ENCODE measurements at places on chromosomes 6 and 20.

GRCh38 chr6:170444056-170444591 lies 109.0 kb downstream of the PSMB1 start:
- DNase-seq, result peak; percentile 35

DNA sequence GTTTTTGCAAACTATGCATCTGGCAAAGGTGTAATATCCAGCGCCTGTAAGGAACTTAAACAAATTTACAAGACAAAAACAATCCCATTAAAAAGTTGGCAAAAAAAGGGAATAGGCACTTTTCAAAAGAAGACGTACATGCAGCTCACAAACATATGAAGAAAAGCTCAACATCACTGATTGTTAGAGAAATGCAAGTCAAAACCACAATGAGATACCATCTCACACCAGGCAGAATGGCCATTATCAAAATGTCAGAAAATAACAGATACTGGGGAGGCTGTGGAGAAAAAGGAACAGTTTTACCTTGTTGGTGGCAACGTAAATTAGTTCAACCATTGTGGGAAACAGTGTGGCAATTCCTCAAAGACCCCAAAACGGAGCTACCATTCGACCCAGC lies 54.2 kb downstream of the TSBP1 start:
- DNase-seq, result no peak

- DNase-seq, result no peak
Observed at GRCh38 chr6:17007749-17008148, 94.1 kb upstream of the STMND1 start.

DNA sequence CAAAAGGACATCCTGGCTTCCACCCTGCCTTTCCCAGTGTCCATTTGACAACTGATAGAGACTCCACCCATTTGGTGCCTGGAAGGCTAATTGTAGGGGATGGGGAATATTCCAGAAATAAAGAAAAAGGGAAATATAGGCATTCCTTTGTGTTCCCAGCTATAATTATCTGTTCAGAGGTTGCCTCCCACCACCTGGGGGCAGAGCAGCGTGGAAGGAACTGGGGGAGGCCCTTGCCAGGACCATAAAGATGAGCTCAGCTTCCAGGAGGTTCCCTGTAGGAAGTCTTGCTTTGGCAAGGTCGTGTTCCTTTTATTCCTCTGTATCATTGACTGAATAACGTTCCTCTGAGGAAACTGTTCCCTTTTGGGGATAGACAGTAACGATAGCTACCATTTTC lies 214.7 kb downstream of the TFAP2C start:
- no peak for DNase-seq

- peak; percentile 13 for DNase-seq
Observed at GRCh38 chr6:170243791-170244291, 47.0 kb downstream of the DLL1 start.

DNA sequence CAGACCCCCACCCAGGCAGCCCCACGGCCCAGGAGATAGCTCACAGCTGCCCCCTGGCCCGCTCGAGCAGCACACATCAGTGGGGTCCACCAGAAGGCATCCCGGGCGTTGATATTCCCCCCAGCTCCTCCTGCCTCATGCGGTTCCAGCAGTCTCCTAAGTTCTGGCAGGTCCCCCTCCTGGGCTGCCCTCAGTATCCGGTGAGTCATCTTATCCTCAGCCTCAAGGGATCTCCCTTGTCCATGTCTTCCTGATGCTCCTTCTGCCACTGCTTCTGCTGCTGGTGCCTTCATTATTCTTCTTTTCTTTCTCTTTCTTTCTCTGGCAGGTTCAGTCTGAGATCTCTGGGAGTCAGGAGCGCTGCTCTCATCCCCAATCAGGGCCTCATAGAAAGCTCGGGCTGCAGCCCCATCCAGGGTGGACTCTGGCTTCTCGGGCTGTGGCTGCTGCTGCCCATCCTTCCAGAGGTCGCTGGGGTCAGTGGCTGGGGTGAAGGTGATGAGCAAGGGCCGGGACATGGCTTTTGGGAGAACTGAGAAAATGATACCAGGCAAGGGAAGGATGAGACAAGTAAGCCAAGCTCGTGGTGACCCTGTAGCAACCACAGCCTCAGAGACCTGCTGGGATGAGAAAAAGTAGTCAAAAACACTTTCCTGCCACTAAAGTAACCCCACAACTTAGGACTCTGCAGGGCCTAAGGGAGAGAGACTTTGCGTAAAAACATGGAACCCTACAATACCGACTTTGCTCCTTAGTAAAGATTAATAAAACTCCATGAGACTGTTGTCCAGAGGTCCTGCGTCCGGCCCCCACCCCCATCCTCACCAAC lies 622 bp downstream of the GPANK1 start:
- DNase-seq, result no peak

- no peak for DNase-seq
Observed at GRCh38 chr20:52294106-52294628, 102.6 kb upstream of the ZFP64 start.

GRCh38 chr6:139473731-139474130 lies 99.3 kb upstream of the CITED2 start:
- no peak for DNase-seq

GRCh38 chr6:70668499-70668812 lies 773 bp downstream of the SMAP1 start:
- no peak for DNase-seq

DNA sequence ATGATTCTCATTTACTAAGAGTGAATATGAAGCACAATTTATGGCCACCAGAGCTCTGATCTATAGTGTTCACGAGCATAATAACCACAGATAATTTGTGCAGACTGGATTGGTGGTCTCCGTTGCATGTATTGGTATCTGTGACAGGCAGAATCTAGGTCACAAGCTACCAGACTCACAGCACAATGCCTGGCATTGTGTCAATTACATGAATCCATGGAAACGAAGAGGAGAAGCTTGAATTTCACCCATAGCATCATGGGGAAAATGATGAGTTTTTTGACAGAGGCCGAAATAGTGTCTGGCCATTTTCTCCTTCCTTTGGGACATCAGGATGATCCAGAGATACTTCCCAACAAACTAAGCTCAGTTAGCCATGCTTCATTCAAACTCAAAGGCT lies 52.3 kb upstream of the TMEM170B start:
- no peak for DNase-seq

DNA sequence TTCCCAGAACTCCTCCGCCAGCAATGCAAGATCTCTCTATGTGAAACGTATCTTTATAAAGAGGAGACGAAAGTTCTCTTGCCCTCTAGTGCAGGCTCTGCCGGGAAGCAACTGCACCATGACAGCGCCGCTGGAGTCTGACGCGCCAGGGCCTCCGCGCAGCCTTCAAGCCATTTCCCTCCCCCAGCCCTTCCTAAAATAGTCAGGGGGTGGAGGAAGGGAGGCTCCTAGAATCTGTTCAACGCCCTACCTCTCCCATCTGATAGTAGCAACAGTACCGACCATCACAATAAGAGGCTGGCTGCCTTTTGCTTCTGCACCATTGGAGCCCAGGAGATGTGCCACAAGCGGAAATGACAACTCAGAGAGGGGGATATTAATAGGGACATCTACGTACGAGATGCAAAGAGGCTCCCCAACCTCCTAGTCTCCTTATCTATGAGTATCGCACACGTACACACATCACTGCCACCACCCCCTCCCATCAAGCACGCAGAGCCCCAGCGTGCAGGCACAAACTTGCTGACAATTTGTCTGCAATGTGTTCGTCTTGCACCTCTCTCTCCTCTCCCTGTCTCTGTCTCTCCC lies 1.0 kb downstream of the SYNE1 start:
- no peak for DNase-seq

- DNase-seq, result peak; percentile 32
Observed at GRCh38 chr20:19928328-19929011, 88.7 kb upstream of the NAA20 start.

GRCh38 chr6:55895972-55896730 lies 20.8 kb upstream of the BMP5 start:
- no peak for DNase-seq

DNA sequence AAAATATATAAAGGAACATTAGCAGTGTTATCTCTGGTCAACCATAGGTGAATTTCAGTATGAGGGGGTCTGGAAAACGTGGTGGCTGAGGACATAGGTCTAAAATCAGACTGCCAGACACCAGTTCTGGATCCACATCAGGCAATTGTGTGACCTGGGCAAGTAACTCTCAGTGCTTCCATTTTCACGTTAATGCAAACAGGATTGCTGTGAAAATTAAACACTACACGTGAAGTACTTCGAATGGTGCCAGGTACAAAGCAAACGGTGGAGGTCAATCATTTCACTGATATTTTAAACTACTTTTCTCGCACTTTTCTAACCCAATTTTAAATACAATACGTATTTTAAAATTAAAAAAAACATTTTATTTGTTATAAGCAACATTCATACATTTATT lies 315.7 kb downstream of the TRDN start:
- no peak for DNase-seq

- no peak for DNase-seq
Observed at GRCh38 chr20:17430125-17430950, 100.8 kb downstream of the BFSP1 start.

DNA sequence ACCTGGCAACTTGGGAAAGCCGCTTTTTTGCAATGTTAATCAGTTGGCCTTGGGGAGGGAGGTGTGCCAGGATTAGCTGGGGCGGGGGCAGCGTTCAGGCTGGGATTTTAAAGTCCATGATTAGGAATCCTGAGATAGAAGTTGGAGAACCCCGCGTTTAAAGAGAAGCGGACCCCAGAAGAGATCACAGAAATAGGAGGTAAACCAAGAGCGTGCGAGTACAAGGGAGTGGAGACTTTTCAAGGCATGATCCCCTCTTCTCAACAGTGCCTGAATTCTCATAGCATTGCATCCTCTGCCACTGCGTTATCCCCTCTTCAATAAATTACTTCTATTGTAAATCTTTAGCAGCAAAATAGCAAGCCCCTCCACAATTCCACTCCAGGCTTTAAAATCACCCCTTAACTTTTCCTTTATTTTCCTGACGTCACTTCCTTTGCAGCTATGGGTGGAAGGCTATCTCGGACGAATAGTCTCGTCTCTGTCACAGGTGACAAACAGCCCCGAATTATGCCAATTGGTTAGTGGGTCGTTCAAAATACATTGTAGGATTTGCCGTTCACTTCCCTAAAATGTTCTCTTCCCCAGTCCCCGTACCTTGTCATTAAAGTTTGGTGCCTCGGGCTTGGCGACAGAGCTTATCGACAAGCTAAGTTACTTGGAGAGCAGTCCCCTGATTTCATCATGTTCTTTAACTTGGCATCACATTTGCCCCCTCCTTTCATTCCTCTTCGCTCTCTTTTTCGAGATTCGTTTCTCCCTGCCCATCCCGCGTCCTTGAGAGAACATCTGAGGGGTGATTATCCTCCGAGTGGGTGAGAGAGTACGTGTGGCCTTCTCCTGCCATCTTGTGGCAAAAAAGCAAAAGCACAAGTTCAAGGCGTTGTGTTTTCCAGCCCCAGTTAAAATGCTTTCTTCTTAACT lies 17.1 kb downstream of the OR2B2 start:
- peak; percentile 76 for DNase-seq

DNA sequence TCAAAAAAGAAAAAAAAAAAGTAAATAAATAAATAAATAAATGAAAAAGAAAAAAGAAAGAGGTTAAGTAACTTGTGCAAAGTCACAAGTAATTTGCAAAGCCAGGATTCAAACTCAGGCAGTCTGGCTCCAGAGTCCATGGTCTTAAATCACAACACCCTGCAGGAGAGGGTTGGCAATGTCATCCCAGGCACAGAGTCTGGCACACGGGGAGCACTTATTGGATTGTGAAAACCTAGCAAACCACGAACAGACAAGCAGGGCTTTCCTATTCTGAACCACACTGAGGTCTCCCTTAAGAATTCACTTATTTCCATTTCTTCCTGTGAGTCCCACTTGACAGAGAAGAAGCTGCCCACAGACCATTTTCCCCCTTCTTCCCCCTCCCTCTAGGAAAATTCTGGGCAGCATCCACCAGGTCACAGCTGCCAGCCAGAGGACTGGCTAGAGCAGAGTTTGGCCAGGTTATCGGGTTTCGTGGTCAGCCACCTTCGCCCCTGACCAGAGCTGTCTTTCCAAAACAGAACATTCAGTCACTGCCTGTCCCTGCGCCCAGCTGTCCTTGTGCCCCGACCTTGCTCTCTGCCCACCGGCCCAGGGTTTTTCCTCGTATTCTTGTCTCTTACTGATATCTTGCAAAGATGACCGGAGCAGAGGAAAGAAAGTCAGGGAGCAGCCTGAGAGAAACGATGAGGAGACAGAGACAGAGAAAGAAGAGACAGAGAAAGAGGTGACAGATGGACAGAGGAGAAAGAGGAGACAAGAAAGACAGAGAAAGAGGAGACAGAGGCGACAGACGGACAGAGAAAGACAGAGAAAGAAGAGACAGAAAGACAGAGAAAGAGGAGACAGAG lies 106.4 kb upstream of the PTPN1 start:
- DNase-seq, result no peak

DNA sequence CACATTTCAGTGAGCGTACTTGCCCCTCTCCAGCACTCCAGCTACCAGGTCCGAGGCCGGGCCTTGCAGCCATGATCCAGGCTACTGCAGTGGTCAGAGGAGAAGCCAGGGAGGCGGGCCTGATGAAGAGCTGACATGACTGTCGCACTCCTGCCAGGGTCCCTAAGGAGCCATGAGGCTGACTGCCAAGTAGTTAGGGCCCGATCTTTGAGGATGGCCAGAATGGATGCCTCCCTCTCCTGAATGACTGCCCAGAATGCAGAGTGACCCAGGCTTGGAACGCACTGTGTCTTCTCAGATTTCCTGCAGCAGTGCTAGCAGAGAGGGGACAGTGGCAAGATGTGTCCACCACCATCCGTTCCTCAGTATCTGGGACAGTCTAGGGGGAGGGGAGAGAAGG lies 24.7 kb upstream of the LRFN2 start:
- no peak for DNase-seq

DNA sequence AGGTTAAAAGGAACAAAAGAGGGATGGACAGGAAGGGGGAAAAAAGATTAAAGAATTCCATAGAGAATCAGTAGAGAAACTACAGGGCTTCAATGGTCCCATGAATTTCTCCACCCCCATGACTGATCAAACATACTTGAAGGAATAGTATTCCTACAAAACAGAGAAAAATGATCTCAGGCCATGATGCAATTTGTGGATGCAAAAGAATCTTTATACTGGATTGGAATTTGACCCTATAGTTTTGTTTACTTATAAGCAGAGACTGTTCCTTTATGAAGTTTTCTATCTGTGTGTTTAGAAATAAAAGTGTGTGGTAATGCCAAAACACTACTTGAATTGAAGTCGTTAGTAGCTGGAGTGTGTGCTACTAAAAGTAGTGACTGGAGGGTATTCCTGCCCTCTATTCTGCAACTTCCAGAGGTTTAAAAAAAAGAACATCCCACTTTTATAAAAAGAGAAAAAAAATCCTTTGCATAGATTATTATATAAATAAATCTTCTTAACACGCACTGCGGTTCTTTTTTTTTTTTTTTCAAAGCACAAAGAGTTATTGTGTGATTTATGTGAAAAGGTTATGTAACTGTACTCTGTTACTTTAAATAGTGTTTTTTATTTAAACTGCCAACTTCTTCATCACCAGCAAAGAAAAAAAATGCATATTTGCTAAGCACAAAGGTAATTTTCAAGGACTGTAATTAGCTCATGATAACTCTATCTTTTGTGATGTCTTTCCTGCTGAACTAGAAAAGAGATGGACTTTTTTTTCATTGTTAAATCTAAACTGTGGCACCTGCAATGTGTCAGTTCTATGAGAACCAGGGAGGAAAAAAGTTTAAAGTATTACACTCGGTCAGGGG lies 214.5 kb upstream of the CITED2 start:
- no peak for DNase-seq

- no peak for DNase-seq
Observed at GRCh38 chr20:48620154-48620506, 207.7 kb downstream of the PREX1 start.
